ENCODE measurements at places on chromosomes 1 and 21.
A peak's percentile ranks its signal among the peaks of the same experiment; 100 is the strongest.

DNA sequence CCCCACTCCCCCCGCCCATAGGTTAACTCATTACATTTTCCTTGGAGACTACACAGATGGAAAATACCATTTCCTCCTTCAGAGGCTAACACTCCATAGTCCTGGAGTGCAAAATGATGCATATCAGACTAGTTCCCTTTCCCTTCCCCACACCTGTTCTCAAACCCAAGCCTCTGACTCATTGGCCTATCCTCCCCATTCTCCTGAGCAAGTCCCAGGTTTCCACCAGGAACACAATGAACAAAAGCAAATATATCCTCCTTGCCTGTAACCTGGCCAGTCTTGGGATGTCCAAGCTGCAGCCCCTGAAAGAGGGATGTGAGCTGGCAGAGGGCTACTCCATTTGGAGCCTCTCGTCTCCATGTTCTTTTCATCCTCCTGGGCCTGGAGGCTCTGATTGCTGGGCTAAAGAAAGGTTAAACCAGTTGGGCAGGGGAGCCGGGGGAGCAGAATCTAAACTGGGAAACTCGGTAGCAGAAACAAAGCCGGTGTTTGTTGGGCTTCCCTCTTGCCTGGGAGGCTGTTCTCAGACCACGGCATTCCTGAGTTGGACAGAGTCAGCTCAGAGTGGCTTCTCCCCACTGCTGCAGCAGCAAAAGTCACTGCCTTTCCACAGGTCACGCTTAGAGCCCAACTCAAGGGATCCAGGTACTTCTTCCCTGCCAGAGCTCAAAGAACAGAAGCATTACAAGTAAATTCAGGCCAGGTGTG is 13.9 kb downstream of the SSR2 start:
- DNase-seq: no peak

DNA sequence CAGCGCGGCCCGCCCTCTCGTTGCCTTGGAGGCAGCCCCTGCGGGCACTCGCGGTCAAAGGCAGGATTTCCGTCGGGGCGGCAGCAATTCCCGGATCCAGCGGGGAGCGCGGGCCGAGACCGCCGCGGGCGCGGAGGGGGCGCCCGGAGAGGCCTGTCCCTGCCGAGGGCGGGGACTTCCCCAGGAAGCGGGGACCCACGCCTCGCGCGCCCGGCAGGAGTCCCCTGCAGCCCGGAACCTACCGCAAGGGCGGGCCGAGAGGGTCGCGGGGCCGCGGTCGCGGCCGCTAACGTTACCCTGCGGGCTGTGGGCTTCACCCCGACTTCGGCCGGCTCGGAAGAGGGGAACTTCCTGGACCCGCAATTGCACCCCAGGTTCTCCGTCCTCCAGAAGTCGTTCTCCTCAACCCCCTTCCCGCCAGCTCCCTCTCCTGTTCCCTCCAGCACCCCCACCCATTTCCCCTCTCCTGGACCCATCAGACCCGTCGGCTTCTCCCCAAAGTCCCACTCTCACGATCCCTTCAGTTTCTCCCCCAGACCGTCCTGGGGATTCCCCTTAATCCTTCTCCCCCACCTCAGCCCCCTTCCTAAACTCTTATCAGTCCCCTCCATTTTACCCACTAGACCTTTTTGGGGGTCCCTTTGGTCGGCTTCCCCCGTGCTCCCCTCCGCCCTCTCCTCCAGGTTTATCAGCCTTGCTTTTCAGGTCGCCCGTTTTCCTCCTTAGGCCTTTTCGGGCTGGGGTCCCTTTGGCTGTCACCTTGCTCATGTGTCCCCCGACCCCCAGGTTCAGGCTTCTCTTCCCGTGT is 604 bp downstream of the FGR start:
- DNase-seq: no peak

- no peak for DNase-seq
Measured at GRCh38 chr1:84327830-84328229, 26.3 kb downstream of the SAMD13 start.

GRCh38 chr1:205537386-205538018 is 33.0 kb downstream of the CDK18 start:
- DNase-seq: no peak

DNA sequence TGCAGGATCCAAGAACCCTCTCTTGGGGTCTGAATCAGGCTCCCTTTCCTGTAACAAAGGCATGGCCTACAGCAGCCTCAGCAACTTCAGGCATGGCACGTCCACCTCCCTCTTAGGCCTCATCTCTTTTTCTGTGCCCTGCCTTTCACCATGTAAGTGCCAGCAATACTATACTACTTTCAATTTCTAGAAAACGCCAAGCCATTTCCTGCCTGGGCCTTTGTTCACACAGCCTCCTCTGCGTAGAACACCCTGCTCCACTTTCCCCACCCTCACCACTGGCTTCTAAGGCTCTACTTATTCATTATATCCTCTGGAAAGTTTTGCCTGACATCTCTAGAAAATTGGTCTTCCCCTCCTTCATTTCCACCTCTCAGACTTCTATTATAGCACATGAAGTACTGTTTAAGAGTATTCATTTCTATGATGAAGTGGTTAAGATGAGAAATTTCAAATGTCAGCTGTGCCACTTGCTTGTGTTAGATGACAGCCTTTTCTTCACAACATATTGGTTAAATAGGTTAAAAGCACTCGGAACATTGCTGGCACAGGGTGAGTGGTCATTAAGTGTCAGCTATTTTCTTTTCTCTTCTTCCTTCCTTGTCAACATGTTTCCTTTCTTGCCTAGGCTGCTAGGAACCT is 41.6 kb upstream of the VWA5B1 start:
- DNase-seq: no peak

DNA sequence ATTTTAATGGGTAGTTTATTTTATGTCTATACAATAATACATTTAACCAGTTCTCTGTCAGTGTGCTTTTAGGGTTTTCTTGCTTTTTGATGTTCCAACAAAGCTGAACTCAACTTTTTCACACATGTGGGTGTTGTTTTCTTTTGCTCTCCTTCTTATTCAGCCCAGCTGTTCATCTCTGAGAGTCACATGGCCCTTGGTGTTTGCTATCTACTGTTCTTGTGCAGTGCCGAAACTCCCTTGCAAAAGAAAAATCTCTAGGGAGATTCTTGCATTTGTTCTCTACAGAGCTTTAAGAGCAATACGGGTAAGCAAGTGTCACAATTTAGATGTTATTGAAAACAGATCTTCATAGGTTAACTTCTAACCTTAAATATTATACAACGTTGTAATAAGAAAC is 281.1 kb upstream of the CXADR start:
- no peak for DNase-seq

- no peak for DNase-seq
Measured at GRCh38 chr1:196002906-196003305, 605.3 kb downstream of the KCNT2 start.

- DNase-seq: no peak
Measured at GRCh38 chr1:13774121-13774520, 74.1 kb downstream of the PRDM2 start.

GRCh38 chr1:96362623-96363022 is 359.0 kb upstream of the PTBP2 start:
- DNase-seq: no peak

- peak; percentile 19 for DNase-seq
Measured at GRCh38 chr1:1540090-1540817, at the start of gene TMEM240. TSS of gene TMEM240 (minus strand) at chr1:1540624. CDS start at chr1:1540346, 278 bp downstream.

DNA sequence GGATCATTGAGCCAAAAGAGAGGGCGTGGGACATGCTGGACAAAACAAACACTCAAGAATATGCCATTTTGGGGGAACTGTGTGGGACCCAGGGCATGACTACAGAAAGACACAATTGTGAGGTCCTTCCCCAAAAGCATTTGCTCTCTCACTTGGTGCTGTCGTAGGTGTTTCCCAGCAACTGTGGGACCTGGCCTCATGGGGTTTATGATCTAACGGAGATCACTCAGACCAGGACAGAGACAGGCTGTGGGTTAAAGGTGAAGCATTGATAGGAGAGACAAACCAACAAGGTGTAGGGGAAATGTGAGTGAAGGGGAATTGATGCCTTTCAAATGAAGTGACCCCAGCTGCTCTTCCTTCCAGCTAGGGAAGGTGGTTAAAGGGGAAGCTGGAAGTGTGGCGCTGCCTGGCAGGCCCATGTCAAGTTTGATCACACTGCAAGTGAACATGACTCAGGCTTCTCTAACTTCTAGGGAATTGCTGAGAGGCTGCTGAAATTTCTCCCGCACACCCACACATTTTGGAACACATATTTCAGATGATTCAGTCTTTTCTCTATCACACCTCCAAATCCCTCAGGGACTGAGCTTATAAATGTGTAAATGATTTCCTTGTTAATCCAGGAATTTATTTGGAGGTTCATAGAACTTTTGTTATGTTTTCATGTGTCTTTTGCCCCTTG is 30.2 kb downstream of the TRAF5 start:
- no peak for DNase-seq
